ENCODE measurements at places on chromosomes 4 and X.

- DNase-seq = no peak
These were observed at the start of gene CACNA1F for GRCh38 chrX:49233176-49233575. Gene CACNA1F (minus strand): TSS chrX:49233340. CDS start chrX:49233309, 31 bp downstream.

- no peak for DNase-seq
These were observed 4.4 kb downstream of the RBM3 start for GRCh38 chrX:48578661-48579128.

DNA sequence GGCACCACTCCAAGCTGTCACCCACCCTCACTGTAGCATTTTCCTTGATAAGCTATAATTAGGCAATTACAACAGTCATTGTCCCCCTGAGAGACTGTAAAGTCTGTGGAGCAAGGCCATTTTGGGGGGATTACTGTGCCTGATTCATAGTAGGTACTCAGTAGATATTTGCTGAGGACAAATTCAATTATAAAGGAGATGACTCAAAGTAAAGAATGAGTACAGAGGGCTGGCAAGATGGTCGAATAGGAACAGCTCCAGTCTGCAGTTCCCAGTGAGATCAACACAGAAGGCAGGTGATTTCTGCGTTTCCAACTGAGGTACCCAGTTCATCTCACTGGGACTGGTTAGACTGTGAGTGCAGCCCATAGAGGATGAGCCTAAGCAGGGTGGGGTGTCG, 42.0 kb downstream of the MAOB start:
- no peak for DNase-seq

- no peak for DNase-seq
These were observed 43.3 kb upstream of the MAGEA8 start for GRCh38 chrX:149837639-149838038.

DNA sequence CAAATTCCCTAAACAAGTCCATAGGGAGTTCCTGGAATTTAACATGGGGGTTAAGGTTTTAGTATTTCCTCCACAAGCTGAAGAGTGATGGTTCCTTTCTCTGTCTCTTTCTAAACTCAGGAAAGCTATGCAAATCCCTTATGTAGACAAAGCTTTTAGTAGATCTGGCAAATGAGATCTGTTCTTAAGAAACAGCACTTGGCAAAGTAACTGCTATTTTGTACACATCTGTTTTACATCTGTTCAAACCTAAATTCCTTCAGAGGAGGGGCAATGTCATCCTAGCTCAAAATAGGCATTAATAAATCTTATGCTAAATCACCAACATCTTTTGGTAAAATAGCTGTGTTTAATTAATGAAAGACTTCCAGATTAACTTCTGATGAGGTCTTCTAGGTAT, 137.8 kb upstream of the TBC1D9 start:
- DNase-seq = no peak

- no peak for DNase-seq
These were observed 208.7 kb upstream of the WDFY3 start for GRCh38 chr4:85175190-85175589.

- DNase-seq = no peak
These were observed 14.6 kb upstream of the SLC25A4 start for GRCh38 chr4:185128272-185129119.

DNA sequence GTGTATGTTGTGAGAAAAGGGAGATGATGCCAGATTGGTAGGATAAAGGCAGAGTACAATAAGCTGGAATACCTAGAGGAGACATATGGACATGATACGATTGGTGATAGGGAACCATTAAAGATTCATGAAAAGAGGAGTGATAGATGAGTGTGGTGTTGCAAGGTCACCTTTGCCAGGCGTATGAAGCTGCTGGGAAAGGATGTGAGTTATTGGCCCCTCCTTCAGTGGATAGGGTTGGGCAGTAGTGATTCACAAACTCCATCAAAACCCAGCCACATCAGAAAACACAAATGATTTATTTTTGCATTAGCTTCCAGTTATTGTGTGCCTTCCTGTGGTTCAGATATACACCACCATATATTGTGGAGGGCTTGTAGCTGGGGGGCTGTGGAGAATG, 34.3 kb downstream of the TMEM164 start:
- no peak for DNase-seq

GRCh38 chr4:85548116-85548515, 73.2 kb downstream of the ARHGAP24 start:
- DNase-seq = no peak

GRCh38 chr4:123495530-123495929, 98.9 kb downstream of the SPRY1 start:
- no peak for DNase-seq

GRCh38 chr4:70940134-70940533, 38.0 kb downstream of the MOB1B start:
- DNase-seq = no peak

GRCh38 chr4:91454111-91454510, 849.7 kb upstream of the GRID2 start:
- DNase-seq = no peak

DNA sequence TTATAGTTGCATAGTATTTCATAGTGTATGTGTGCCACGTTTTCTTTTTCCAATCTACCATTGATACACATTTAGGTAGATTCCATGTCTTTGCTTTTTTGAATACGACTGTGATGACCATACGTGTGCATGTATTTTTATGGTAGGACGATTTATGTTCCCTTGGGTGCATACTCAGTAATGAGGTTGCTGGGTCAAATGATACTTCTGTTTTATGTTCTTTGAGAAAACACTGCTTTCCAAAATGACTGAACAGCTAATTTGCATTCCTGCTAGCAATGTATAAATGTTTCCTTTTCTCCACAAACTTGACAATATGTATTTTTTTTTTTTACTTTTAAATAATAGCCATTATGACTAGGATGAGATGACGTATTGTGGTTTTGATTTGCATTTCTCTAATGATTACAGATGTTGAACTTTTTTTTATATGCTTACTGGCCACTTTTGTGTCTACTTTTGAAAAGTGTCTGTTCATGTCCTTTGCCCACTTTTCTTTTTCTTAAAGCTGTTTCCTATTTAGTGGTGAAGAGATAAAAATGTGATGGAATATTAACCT, 969.5 kb upstream of the NDST4 start:
- DNase-seq = no peak

DNA sequence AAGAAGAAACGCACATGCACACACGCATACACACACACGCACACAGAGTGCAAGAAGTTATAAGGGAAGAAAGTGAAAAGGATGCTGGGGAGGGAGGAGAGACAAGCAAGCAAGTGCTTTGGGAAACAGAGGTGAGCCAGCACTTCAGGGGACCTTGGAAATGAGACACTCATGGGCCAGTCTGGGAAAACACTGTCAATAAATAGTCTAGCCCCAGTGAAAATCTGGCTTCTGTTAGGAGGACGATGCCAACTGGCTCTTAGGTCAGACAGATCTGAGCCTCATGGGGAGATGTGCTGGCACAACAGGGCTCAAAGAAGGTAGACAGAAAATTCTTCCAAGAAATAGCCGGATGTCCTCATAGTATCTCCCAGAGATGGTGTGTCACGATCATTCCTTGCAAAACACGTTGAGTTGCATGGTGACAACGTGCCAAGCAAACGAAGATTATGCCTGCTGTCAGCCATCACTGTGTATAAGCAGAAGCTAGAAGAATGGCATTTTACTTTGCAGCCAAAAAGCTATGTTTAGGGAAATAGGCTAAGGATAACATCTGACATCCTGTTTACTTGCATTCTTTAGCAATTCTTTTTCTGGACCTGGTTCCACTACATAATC, 557 bp upstream of the ARHGEF6 start:
- DNase-seq = no peak

DNA sequence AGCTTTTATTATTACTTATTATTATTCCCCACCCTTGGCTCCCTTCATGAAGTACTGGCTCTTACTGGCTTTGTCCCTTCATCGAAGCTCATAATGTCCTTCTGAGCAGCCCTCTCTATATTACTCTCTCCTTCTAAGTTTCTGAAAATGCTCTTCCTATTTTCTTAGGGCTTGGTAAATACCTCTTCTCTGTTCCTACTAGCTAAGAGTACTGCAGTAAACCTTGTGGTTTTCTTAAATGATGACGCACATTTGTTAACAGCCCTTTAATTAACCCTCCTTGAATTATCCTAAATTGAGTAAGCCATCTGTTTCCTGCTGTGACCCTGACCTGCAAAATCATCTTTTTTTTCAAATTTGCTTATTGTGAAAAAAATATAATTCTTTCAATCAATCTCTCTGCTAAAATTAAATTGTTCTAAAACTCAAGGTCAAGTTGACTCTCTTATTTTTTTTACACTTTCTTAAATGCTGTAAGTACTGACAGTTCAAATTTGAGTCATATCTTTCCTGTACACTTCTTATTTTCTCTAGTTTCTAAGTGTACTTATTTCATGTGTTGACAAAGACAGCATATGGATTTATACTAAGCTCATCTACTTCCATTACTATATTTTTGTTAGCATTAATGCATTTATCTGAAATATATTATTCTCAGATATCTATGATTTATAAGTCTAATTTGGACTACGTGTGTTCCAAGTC, 148.9 kb downstream of the ADAM29 start:
- DNase-seq = no peak

GRCh38 chr4:55876387-55876786, 22.9 kb downstream of the EXOC1 start:
- no peak for DNase-seq

- no peak for DNase-seq
These were observed 142.1 kb downstream of the BCOR start for GRCh38 chrX:39955625-39956024.

- no peak for DNase-seq
These were observed 71.8 kb downstream of the PRKG2 start for GRCh38 chr4:81143183-81143582.

- DNase-seq = no peak
These were observed 25.2 kb upstream of the SLC25A6 start for GRCh38 chrX:1416965-1417760.

DNA sequence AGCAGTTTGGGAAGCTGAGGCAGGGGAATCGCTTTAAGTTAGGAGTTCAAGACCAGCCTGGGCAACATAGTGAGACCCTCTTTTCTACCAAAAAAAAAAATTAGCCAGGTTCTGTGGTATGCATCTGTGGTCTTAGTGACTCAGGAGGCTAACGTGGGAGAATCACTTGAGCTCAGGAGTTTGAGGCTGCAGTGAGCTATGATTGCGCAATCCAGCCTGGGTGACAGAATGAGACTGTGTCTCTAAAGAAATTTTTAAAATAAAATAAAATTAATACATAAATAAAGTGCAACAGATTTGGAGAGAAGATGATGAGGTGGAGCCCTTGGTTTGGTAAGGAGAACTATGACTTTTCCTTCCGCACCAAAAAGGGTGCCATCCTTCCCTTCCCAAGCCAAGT, 436.9 kb downstream of the NLGN4X start:
- DNase-seq = no peak

- no peak for DNase-seq
These were observed 189.3 kb upstream of the GPRIN3 start for GRCh38 chr4:89496851-89497250.
